ENCODE measurements at places on chromosomes 7 and 10.

DNA sequence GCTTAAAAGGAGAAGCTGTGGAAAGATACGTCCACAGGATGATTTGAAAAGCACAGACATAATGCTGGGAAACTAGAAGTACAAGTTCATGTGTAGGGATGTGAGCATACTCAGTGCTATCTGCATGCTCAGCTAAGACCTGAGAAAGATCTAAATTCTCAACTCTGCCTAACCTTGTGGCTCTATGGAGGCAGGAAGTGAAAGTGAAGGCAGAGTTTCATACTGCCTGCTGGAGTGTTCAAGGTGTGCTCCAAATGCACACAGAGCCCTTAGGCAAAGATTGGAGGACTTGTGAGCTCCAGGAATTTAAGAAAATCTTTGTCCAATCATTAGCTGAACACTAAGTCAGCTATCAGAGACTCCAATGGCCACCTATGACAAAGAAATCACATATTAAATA is 190.9 kb downstream of the RNLS start:
- no peak for DNase-seq

- no peak for DNase-seq
These were observed 147.1 kb upstream of the ASAH2 start for GRCh38 chr10:50398381-50398780.

GRCh38 chr10:101414034-101414433 is 60.1 kb downstream of the BTRC start:
- DNase-seq = no peak

GRCh38 chr7:46554688-46555422 is 633.8 kb upstream of the IGFBP3 start:
- DNase-seq = no peak

GRCh38 chr7:32283546-32283945 is 206.6 kb downstream of the LSM5 start:
- DNase-seq = no peak

GRCh38 chr7:84914598-84914997 is 272.3 kb downstream of the SEMA3D start:
- DNase-seq = no peak

DNA sequence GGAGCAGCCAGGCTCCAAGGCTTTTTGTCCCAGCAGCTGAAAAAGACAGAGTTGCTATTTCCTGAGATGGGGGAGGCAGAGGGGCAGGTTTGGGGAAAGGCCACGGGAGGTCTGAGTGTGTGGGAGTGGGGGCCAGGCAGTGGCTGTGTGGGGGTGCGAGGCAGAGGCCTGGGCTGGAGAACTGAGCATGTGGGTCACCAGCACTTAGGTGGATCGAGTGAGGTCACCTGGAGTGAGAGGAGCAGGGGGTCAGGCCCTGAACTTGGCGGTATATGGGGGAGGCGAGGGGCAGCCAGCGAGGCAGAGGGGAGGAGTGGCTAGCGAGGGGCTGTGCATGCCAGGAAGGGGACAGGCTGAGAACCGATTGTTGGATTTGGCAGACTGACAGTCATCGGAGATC is 28.4 kb downstream of the IQCE start:
- no peak for DNase-seq
